Testis (tissue), 5 donors: ENCODE measurements at places on chromosomes 1 and 21.

DNA sequence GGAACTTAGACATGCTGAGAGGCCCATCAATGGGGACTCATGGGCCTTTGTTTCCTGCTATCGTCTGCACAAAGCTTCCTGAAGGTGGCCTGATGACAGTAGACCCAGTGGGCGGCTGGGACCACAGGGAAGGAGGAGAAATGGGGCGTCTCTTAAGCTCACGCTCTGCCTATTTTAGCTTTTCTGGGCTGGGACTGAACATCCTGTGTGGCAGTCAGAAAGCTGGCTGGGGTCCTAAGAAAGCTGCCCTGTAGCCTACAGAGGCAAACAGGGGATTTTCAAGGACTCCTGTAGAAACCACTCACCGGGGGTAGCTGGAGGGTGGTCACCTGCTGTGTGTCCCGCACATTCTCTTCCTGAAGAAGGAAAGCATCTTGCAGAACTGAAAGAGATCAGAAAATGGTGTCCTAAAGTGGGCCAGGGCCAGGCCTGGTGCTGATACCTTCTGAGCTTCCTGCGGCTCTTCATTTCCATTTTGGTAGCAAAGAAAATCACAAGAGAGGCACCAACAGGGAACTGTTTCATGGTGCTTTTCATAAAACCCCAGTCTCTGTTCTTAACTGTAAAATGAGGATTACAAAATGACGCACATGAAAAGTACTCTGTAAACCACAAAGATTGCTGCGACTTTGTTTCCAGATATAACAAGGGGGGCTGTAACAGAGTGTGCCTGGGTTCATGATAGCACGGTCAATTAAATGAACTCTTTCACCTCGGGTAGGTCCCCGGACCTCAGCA lies 8.6 kb downstream of the ZNF496 start:
- no peaks in the 10 kb centered on the region for H3K36me3 ChIP-seq
- no peaks in the 10 kb centered on the region for H3K27me3 ChIP-seq
- no peaks in the 10 kb centered on the region for H3K4me1 ChIP-seq

GRCh38 chr21:33608559-33608958 lies 20.1 kb upstream of the DONSON start:
- no peaks in the 10 kb centered on the region for H3K27me3 ChIP-seq
- H3K4me1 ChIP-seq = no peaks in the 10 kb centered on the region
- DNase-seq = no peak
- H3K36me3 ChIP-seq = no peaks in the 10 kb centered on the region

DNA sequence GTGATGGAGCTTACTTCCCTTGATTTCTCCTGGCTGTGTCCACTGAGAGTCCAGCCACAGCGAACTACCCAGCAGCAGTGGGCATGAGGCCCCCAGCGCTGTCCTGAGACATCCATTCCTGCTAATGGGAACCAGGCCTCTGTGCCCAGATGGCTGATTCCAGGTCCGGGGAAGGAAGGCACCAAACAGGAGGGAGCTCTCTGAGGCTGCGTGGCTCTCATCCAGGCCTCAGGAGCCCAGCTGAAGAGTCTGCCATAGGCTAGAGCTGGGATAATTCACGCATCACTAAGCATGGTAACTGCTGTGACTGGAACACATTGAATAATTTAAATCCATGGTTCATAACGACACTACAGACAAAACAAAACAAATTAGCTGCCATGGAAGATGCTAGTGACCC lies 24.7 kb upstream of the LRRC47 start:
- no peak overlapping the region for H3K4me3 ChIP-seq
- H3K36me3 ChIP-seq = no peaks in the 10 kb centered on the region
- H3K4me1 ChIP-seq = no peaks in the 10 kb centered on the region
- no peaks in the 10 kb centered on the region for H3K27me3 ChIP-seq

- no peaks in the 10 kb centered on the region for H3K36me3 ChIP-seq
- H3K27me3 ChIP-seq = no peaks in the 10 kb centered on the region
- DNase-seq = no peak
- no peak overlapping the region for H3K4me3 ChIP-seq
Observed at GRCh38 chr1:61450872-61451571, 273.9 kb downstream of the TM2D1 start.

- no peaks in the 10 kb centered on the region for H3K27me3 ChIP-seq
- H3K27ac ChIP-seq = no peak overlapping the region
- H3K4me3 ChIP-seq = no peak overlapping the region
- H3K4me1 ChIP-seq = peaks cover 14% of the 10 kb centered on the region
- DNase-seq = no peak
Observed at GRCh38 chr1:3407021-3407420, 47.4 kb upstream of the ARHGEF16 start.

- H3K27ac ChIP-seq = no peak overlapping the region
- no peaks in the 10 kb centered on the region for H3K36me3 ChIP-seq
- H3K4me3 ChIP-seq = no peak overlapping the region
- H3K4me1 ChIP-seq = peaks cover 9% of the 10 kb centered on the region
- DNase-seq = peak; percentile 20
- H3K27me3 ChIP-seq = no peaks in the 10 kb centered on the region
Observed at GRCh38 chr1:214228976-214229375, 52.0 kb upstream of the SMYD2 start.

- peaks cover 9% of the 10 kb centered on the region for H3K4me1 ChIP-seq
Observed at GRCh38 chr1:206716870-206717673, 32.4 kb downstream of the MAPKAPK2 start.

DNA sequence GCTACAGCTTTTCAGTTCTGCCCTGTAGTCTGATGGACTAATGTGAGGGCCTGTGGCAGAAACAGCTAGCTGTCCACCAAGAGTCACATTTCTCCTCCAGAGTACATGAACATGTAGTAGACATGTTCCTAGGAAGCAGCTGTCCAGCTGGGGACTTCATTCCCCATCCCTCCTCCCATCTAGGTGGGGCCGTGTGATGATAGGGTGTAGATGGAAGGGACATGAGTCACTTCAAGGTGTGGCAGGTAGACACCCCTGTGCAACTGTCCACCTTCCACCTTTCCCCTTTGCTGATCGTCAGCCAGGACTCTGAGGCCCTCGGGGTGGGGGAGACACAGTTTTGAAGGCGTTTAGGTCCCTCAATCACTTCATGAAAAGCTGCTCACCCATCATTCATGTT lies 3.6 kb upstream of the RD3 start:
- DNase-seq = no peak
- H3K27ac ChIP-seq = no peak overlapping the region
- no peaks in the 10 kb centered on the region for H3K27me3 ChIP-seq

DNA sequence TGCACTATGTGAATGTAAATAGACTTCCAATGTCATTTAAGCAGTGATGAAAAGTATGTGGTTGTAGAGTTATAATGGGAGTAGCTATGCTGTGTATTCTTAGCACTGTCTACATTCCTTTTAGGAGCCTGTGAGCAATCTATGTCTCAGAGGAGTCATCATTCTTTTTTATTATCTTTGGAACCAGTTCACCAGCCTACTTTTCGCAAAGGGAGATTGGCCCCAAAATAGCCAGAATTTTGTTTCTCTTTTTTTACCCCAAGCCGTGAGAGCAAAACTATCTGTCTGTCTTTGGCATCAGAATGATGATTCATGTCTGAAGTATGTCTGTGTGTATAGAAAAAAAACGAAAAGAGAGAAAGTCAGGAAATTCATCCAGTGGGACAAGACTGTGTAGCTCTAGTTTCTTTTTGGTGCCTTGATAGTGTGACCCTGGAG lies 44.2 kb downstream of the OSBPL9 start:
- peaks cover 15% of the 10 kb centered on the region for H3K4me1 ChIP-seq
- no peaks in the 10 kb centered on the region for H3K27me3 ChIP-seq
- no peak overlapping the region for H3K4me3 ChIP-seq
- H3K36me3 ChIP-seq = no peaks in the 10 kb centered on the region
- H3K27ac ChIP-seq = peak overlapping the region; percentile 41

GRCh38 chr1:87478231-87478630 lies 149.6 kb downstream of the LMO4 start:
- H3K4me3 ChIP-seq = no peak overlapping the region
- no peaks in the 10 kb centered on the region for H3K4me1 ChIP-seq
- H3K36me3 ChIP-seq = no peaks in the 10 kb centered on the region
- H3K27ac ChIP-seq = no peak overlapping the region
- H3K27me3 ChIP-seq = no peaks in the 10 kb centered on the region
